ENCODE measurements at places on chromosomes 4 and X.

GRCh38 chrX:72349190-72349589 lies 43.5 kb upstream of the CITED1 start:
- no peak for DNase-seq

DNA sequence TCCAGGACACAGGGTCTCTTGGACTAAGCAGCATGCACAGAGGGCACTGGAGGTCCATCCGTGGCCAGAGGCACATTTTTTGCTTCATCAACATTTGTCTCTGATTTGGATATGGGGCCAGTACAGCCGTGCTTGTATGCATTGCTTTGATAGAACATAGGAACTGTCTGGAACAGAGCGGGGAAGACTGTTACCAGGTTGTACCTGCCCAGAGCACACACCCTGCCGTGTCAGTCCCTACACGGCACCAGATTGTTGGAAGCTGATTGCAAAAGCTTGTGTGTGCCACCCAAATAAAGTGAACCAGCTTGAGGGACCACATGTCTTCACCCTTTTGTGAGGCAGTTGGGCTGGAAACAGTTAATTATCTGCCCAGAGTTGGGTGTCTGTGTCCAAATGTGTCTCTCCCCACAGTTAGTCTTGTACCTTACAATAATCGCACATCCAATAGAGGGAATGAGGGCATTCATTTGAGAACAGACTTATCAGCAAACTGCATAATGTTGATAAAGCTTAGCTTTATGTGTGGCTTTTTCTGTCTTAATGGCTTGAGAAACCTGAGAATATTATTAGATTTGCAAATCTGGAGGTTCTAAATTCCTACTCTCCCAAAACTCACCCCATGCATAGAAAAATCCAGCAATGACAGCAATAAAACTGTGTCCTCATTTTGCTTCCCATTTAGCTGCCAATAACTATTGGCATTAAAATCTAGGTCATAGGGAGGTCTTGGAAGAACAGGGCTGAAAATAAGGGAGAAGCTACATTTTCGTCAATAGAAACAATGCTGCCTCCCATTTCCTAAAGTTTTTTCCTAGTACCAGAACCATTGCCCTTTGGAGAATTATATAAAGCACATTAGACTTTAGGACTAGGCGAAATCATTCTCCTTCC lies 21.2 kb downstream of the KLF3 start:
- no peak for DNase-seq

- no peak for DNase-seq
These were observed 18.0 kb downstream of the DOK7 start for GRCh38 chr4:3481113-3481531.

- DNase-seq = no peak
These were observed 21.4 kb upstream of the SEL1L3 start for GRCh38 chr4:25884031-25884782.

DNA sequence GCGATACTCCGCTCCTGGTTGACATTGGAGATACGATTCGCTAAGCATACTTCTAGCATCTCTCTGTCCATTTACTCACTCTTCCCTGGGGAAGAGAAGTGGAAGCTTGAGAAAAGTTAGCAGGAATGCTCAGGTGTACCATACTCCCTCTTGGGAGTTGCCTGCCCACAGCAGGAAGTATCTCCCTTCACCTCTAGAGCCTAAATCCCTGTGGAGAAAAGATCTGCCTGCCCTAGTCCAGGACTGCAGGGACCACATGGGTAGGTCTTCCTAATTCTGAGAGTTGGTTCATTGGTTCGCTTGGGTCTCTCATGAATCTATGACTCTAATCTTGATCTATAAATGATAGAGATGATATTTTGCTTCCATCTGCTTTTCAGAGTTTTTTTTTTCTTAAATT lies 26.3 kb upstream of the MAPK10 start:
- DNase-seq = no peak

DNA sequence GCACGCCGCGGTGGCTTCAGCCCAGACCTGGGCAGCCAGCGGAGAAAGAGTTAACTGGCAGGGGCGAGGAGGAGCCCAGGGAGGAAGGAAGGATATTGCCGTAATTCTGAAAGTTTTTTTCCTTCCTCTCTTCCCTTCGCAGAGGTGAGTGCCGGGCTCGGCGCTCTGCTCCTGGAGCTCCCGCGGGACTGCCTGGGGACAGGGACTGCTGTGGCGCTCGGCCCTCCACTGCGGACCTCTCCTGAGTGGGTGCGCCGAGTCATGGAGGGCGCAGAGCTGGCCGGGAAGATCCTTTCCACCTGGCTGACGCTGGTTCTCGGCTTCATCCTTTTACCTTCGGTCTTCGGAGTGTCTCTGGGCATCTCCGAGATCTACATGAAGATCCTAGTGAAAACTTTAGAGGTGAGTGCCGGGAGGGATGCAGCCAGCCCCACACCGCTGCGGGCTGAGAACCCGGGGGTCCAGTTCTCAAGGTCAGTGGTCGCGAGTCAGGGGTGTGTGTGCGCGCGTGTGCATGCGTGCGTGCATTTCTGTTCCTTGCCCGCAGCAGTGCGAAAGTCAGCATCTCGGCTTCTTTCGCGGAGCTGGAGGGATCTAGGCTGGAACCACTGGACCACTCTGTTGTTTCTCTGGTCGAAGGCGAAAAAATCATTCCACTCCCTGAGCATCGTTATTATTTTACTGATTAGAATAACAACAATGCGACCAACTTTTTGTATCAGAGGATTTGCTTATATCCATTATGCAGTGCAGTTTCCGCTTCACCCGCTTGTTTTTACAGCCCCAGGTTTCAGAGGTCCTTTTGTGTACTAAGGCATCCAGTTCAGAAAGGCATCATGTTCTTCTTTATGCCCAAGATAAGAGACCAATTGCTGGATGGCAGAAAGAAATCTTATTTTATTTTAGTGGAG lies 709 bp downstream of the GPAT3 start:
- no peak for DNase-seq
